NCI-H446 (cell line): ENCODE measurements at places on chromosomes 5 and 9.
A peak's percentile ranks its signal among the peaks of the same experiment; 100 is the strongest.

GRCh38 chr5:58286741-58287140 is 173.1 kb downstream of the PLK2 start:
- DNase-seq: no peak

DNA sequence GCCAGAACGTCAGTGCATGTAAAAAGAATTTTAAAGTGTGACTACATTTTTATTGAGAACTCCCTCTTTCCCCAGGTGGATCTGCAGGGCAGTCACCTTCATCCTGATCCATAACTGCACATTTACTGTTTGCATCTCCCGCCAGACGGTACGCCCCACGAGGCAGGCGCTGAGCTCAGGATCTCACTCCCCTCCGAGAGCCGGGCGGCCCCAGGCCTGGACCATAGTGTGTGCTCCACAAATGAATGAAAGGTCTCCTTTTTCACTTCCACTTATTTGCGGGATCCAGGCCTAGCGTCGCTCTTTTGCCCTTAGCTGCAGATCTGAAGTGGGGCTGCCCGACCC is 378 bp downstream of the DROSHA start:
- no peak for DNase-seq

- DNase-seq: no peak
Measured at GRCh38 chr5:87949676-87950631, 318.7 kb downstream of the TMEM161B start.

DNA sequence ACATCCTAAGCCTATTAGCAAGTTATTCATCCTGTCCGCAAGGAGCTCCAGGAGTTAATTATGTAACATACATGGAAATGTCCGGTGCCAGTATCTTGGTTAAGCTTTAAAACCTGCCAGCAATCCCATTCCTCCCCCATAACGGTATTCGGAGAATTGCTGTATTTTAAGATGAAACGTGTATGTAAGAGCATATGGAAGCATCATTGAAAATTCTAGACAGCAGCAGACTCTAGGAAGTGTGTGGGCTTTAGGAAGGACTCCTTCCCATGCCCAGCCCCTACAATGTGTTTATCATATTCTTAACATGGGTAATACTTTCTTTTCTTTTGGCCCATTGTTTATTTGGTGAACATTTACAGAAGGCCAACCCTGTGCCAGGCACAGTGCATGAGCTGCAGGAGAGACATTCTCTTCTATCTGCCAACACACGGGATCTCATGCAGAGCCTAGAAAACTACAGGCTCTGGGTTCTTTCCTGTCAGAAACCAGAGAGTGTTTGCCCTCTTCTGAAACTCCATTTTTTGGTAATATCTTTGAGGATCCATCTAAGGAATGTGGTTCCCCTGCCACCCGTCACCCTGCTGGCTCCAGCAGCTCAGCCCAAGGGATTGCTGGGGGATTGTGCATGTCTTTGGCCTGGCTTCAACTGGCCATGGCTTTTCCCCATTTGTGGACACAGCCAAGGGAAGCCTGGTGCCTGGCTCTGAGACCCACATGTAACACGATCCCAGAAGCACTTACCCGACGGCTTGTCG is 15.1 kb downstream of the ANGPTL2 start:
- no peak for DNase-seq

DNA sequence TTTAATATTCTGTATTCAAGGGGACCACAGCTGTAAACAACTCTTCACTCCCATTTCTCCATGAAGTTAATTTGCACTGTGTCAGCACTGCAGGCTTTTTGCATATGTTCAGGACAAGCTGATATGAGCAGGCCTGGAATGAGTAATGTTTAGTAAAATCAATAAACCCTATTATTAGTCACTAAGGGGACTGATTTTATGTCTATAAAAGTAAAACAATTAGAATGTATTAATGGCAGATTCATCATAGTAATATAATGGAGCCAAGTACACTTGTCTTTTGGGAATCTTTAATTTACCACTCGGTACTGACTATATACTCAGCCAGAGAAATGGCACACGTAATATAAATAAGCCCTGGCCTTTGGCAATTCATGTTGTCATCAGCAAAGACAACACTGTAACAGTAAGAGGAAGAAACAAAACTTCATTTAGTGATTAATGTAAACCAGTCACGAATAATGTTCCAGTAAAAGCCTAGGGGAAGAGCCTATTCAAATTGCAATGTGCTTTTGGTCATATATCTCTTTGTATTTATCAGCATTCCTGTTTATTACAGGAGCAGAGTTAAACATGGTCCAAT is 111.6 kb downstream of the ZNF608 start:
- DNase-seq: no peak

GRCh38 chr9:81508476-81508875 is 180.9 kb downstream of the TLE1 start:
- no peak for DNase-seq

- DNase-seq: no peak
Measured at GRCh38 chr9:73869264-73869663, 627.9 kb upstream of the RORB start.

GRCh38 chr9:106286249-106286648 is 576.7 kb upstream of the ZNF462 start:
- peak; percentile 2 for DNase-seq
